Stimulated activated CD4-positive, alpha-beta T cell treated with anti-CD3 and anti-CD28 coated beads, TNF-alpha, amount 100 ng/mL, for 1 hour (primary cell): ENCODE measurements at places on chromosomes 11 and 22.

GRCh38 chr11:119419246-119419645 is 3.7 kb downstream of the THY1 start:
- no peak for DNase-seq

- DNase-seq: no peak
These were observed 259.4 kb downstream of the SWAP70 start for GRCh38 chr11:9923280-9923679.

DNA sequence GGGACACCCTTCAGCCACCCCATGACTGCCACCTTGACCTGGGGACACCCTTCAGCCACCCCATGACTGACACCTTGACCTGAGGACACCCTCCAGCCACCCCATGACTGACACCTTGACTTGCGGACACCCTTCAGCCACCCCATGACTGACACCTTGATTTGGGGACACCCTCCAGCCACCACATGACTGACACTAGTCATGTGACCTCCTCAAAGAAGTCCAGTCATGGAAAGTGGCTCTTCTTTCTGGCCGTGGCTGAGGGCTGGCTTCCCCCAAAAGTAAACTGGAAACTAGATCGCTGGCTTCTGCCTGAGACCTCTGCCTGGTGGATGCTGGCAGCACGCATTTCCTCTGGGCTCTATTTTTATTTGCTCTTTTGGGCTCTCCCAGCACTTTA is 28.4 kb downstream of the ARFGAP2 start:
- DNase-seq: no peak

- no peak for DNase-seq
These were observed 75.1 kb downstream of the PRR5L start for GRCh38 chr11:36371181-36371580.

GRCh38 chr11:41399323-41399722 is 60.1 kb downstream of the LRRC4C start:
- no peak for DNase-seq

DNA sequence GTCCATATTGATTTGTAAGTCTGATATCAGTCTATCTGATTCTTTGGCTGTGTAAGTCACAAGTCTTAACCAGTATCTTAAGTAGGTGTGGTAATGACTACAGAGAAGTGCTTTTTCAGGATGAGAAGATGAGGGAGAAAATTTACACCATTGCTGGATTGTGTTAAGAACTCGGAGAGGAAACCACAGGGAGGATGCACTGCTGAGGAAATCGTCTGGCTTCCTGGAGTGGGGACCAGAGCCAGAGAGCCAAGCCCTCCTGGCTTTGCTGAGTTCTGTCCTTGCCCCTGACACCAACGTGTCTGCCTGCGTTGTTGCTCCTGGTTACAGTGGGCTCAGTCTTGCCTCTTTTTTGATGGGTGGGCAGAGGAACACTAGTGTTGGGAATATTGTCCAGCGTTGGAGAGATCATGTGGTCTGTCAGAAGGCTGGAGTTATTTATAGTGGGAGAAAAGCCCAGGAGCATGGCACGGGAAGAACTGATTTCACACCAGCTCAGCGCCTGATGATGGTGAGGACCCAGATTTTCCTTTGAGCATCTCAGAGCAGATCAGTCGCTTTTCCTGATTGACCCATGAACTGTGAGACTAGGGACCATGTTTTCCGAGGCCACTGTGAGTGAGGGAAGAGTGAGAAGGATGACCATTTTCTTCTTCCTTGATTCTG is 29.6 kb downstream of the MARK2 start:
- no peak for DNase-seq

DNA sequence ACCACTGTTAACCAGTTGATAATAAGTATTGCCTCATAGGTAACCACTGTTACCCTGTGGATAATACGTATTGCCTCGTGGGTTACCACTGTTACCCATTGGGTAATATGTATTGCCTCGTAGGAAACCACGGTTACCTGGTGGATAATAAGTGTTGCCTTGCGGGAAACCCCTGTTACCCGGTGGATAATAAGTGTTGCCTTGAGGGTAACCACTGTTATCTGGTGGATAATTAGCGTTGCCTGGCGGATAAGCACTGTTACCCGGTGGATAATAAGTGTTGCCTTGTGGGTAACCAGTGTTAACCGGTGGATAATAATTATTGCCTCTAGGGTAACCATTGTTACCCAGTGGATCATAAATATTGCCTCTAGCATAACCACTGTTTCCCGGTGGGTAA is 27.3 kb upstream of the NXPE4 start:
- no peak for DNase-seq

GRCh38 chr22:46007003-46007847 is 30.3 kb upstream of the WNT7B start:
- DNase-seq: no peak

GRCh38 chr11:66881927-66882452 is 25.1 kb downstream of the LRFN4 start:
- no peak for DNase-seq

GRCh38 chr11:131579932-131580387 is 209.5 kb downstream of the NTM start:
- no peak for DNase-seq

- no peak for DNase-seq
These were observed 71.6 kb upstream of the ATXN10 start for GRCh38 chr22:45599836-45600577.

GRCh38 chr11:103413266-103413888 is 304.2 kb downstream of the DYNC2H1 start:
- DNase-seq: no peak

DNA sequence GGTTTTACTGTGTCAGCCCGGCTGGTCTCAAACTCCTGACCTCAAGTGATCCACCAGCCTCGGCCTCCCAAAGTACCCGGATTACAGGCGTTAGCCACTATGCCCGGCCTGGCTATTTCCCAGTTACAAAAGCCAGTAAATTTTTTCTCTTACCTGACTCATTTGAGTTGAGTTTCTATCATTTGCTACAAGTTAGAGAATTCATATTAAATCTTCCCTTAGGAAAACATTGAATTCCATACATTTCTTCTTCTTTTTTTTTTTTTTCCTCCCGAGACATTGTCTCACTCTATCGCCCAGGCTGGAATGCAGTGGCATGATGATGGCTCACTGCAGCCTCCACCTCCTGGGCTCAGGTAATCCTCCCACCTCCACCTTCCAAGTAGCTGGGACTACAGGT is 26.0 kb downstream of the CHEK2 start:
- no peak for DNase-seq

- no peak for DNase-seq
These were observed 37.8 kb downstream of the ARL14EP start for GRCh38 chr11:30360741-30361140.

GRCh38 chr11:75462117-75462653 is 29.2 kb upstream of the KLHL35 start:
- no peak for DNase-seq

DNA sequence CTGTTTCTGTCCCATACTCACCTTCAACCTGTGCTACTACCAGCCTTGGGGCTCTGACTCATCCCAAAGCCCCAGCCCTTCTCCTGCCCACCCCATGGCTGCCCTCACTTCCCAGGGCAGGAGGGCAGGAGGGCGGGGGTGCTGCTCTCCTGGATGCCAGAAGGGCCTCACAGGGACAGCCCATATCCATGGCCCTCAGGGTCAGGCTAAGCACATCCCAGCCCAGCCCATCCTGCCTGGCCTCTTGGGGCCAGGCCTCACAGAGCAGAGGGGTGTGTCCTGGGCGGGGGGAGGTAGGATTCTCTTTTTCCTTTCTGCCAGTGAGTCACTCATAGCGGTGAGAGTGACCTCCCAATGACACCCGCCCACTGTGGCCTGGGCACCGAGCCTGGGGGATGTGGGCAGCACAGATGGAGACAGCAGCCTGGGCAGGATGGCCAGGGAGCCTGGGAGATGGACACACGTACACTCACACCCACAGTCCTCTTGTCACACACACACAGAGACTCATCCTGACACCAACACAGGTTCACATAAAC is 2.4 kb downstream of the LTBP3 start:
- DNase-seq: no peak

GRCh38 chr11:107508201-107508857 is 50.7 kb upstream of the CWF19L2 start:
- no peak for DNase-seq

DNA sequence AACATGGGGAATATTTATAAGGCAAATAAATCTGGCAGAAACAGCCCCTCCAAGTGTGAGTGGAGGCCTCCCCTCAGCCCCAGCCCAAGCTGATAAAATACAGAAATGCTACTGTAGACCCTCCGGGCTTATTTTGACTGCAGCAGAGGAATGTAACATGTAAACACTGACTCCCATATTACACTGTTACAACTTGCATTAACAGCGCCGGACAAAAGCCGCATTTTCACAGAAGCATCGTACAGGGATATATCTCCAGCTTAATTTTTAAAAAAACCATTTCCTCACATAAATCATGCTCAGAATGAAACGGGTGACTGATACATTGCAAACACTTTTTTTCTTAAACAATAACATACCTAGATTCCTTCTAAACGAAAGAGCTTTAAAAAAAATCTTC is 36.6 kb upstream of the COMT start:
- no peak for DNase-seq

- DNase-seq: no peak
These were observed 5.2 kb downstream of the TSPAN32 start for GRCh38 chr11:2306877-2307500.

- DNase-seq: no peak
These were observed 613.5 kb upstream of the CCDC179 start for GRCh38 chr11:23473782-23474181.
